Stimulated activated CD4-positive, alpha-beta T cell treated with anti-CD3 and anti-CD28 coated beads, TNF-alpha, amount 100 ng/mL, for 48 hours (primary cell): ENCODE measurements at places on chromosomes 12 and 14.
A peak's percentile ranks its signal among the peaks of the same experiment; 100 is the strongest.

- DNase-seq = no peak
These were observed 32.0 kb downstream of the NRXN3 start for GRCh38 chr14:78202163-78202562.

- DNase-seq = no peak
These were observed 30.1 kb downstream of the CDKL1 start for GRCh38 chr14:50366589-50366988.

GRCh38 chr14:106538201-106538600, 1011.8 kb downstream of the TMEM121 start:
- no peak for DNase-seq

DNA sequence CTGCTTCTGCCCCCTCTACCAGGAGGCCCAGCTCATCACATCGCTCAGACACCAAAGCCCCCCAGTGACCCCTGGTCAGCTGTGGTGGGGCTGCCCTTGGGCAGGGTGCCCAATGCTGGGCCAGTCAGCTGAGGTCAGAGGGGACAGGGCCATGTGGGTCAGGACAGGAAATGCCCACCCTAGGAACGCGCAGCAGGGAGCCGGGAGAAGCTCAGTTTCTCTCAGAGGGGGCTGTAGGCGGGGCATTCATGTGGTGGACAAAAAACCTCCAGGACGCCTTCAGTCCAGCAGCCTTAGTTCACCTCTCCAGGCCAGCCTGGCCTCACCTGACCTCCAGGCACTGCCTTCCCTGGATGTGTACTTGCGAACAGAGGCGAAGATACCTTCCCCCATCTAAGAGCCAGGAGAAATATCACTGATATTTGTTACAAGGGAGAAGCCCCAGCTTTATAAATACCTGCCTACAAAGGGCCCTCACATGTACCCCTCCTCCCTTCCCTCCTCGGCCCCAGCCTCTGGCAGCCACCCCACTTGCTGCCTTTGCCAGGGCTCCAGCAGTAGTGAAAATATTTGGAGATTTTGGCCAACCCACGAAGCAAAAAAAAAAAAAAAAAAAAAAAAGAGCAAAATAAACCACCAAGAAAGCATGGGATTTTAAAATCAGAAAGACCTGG, 41.9 kb upstream of the PLEKHG6 start:
- DNase-seq = no peak

- DNase-seq = no peak
These were observed 1.7 kb upstream of the CHPT1 start for GRCh38 chr12:101695706-101696105.

DNA sequence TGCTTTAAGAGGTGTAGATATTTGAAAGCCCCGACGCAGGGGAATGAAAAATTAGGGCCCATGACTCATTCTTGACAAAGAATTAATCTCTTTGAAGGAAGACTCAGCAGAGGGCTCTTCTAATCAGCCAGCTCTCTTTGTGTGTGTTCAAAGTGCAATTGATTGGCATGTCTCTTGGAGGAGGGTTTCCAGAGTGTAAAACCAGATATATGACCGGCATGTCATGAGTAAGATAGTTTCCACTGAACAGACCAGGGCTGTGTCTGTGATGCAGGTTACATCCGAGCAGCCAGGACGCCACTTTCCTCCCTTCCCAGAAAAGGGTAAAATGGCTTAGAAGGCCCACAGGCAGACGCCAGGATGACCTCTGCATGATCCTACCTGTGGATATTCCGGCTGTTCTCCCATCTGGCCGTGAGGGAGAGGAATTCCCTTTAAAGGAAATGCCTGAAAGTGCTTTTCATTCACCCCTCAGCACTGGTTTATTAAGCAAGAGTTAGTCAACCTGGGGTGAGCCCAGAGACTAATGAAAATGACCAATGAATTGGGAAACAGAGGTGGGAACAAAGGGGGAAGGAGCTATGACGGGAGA, 7.2 kb upstream of the KRT75 start:
- DNase-seq = no peak

- DNase-seq = no peak
These were observed 6.5 kb downstream of the NOC4L start for GRCh38 chr12:132150780-132151144.

GRCh38 chr12:96623656-96624217, 134.4 kb downstream of the CFAP54 start:
- no peak for DNase-seq

DNA sequence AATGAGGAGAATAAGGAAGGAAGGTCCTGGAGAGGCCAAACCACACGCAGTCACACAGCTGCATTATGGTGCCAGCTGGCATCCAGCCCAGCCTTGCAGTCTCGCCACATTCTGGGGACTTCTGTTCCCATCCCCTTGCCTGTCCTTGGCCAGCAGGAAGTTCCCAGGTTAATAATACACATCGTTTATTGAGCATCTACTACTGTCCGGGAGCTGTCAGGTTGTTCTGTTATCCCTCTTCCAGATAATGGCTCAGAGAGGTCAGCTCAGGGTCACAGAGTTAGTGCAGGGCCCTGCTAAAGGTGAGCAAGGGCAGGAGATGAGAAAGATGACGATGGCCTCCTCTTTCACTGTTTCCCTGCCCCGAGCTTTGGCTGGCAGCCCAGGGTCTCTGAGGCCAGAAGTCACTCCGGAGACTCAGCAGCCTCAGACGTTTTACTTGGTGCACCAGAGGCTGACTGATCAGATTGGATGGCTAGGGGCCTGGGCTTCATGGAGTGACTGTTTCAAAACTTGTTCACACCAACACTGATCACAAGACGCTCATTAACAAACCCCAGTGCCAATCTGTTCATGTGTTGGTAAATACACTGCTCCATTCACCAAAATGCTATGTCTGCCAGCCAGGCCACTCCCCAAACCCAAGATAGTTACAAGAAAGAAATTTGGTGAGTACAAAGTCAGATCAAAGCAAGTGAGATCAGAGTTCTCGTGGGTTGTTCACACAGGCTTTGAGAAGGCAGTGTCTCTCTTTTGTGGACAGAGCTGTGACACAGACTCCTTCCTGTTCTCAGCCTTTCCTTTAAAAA, 79.2 kb downstream of the B4GALNT3 start:
- no peak for DNase-seq

- DNase-seq = no peak
These were observed 5.2 kb downstream of the ENO2 start for GRCh38 chr12:6919588-6919987.

DNA sequence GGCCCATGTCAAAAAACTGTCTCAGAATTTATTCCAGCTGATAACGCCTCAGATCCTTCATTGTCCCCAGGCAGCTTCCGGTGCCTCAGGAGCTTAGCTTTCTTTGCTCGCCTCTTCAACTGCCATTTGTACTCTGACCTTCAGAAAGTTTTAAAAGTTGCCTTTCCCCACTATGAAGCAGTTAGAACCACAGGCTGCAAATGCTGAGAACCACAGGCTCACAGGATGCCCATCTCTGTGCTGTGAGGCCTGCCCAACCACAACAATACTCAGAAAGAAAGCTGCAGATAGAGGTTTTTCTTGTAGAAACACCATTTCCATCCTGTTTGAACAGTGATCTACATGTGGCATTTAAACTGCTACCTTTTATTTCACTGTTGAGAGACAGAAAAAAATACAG, 131.1 kb downstream of the PRKCH start:
- peak; percentile 44 for DNase-seq

GRCh38 chr12:116964054-116965050, 53.6 kb downstream of the FBXW8 start:
- DNase-seq = no peak

GRCh38 chr12:114733919-114734318, 49.9 kb upstream of the TBX3 start:
- no peak for DNase-seq

DNA sequence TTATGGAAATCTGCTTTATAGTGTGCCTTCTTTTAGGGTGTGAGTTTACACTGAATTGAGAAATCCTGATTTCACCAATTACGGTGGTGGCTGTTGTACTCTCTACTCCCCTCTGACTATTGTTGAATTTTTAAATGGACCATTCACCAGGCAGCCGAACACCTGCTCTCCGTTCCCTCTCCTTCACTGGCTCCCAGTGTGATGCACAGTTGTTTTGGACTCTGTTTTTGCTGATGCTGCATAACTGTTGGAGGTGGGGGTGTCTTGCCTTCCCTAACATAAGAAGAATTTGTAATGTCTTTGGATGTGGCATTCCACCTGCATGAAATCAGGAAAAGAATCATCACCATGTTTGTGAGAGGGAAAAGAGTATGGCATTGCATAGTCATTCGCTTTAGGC, 341.2 kb downstream of the SNAPC1 start:
- DNase-seq = no peak

DNA sequence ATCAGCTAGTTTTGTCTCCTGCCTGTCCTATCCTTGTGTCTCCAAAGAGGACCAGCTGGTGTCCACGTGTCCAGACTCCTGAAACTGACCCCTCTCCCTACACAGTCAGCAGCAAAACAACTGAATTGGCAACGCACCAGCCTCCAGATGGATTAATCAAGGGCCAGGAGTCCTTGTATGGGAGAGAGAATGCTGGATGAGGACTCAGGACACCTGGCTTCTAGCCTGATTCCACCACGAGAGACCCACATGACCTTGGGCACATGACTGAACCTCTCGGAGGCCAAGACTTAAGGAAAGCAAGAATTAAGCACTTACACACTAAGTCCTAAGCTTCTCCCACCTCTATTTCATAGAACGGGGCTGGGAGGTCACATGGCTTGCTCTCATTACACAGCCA, 60.4 kb upstream of the CMKLR1 start:
- DNase-seq = no peak

GRCh38 chr12:52903855-52904508, 894 bp downstream of the KRT8 start:
- DNase-seq = no peak

- DNase-seq = no peak
These were observed 19.1 kb downstream of the CAMKK2 start for GRCh38 chr12:121277374-121277759.

GRCh38 chr14:33709283-33709682, 241.6 kb downstream of the EGLN3 start:
- DNase-seq = no peak

- DNase-seq = no peak
These were observed 89.1 kb upstream of the CPSF6 start for GRCh38 chr12:69150083-69150795.

GRCh38 chr12:45343269-45344051, 127.6 kb downstream of the ANO6 start:
- DNase-seq = no peak

- DNase-seq = no peak
These were observed 97.5 kb downstream of the PPP2R5C start for GRCh38 chr14:101858791-101859537.

- no peak for DNase-seq
These were observed 113.0 kb downstream of the SEC23A start for GRCh38 chr14:38989922-38990546.

GRCh38 chr12:15811214-15812127, 22.3 kb upstream of the EPS8 start:
- DNase-seq = no peak

DNA sequence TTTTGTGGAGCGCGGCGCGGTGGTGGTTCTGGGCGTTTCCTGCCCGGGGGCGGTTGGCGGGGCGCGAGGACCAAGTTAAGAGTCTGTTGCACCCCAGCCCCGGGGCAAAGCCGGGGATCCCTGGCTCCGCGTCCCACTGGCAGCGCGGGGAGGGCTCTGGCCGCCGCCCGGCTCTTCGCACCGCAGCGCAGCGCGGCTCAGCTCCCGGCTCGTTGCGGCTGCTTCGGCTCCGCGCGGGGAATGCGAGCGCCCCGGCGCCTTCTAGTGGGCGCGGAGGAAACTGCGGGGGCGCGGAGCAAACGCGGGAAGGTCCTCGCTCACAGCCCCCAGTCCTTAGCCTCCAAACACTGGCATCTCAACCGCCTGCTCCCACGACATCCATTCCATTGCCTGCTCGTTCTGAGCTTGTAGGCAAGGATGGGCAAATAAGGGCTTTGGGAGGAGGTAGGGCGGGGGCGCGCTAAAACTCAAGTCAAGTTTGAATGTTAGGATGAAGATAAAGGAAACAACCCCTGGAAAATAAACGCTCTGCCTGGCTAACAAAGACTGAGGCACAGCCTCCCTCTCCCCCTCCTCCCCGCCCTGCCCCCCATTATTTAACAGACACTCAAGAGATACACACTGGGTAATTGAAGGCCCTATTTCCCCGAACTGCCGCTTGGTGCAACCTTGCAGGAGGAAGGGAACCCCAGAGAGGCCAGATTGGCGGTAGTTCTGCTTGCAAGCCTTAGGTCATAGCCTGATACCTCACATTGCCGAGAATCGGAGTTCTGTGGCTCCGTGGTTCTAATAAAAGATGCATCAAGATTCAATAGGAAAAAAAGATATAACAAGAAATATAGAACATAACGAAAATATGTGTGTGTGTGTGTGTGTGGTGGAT, at the start of gene B4GALNT1:
B4GALNT1 (minus strand) TSS at position 244 of the 883 bp plus-strand sequence. CDS start 1,069 bp downstream, outside the sequence.
- no peak for DNase-seq

DNA sequence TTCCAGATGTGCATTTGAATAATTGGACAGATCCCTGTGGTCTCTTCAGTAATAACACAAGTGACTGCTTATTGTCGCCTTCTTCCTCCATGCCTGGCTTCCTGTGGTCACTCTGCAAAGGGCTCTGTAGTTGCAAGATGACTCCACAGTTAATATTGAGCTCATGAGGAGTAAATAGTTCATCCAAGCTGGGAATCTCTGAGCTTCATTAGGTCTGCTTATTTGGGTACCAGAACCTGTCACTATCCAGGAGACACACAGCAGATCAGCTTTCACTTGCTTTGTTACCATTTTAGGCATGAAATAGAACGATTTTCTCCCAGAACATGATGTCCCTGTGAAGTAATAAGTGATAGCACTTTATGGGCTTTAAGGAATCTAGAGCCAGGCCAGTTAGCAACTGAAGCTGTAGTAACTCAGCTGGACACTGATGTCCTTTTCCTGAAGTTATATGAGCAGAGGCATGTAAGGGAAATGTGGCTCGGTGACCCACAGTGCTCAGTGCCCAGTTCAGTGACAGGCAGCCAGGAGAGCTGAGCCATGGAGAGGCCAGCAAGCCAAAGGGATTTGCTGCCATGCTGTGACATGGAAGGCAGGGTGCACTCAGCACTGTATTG, 50.1 kb downstream of the CRADD start:
- no peak for DNase-seq

DNA sequence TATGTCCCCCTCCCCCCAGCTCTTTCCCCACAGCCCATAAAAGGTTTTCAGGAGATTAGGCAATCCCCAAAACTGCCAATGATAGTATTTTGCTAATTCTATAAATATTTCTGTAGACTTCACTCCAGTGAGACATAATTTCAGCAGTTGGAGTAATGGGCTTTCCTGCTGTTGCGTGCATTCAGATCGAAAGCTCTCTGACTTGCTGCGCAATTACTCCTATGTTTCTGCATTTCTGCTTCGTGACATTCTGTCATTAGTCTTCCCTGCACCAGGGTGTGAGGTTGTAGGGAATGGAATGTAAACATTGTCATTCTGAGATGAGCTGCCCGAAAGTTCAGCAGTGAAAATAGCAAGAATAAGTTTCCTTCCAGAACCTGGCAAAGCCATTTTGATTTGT, 58.2 kb downstream of the SAMD4A start:
- no peak for DNase-seq

- DNase-seq = no peak
These were observed 35.1 kb upstream of the BATF start for GRCh38 chr14:75487155-75487671.

- no peak for DNase-seq
These were observed 40.2 kb upstream of the FBRSL1 start for GRCh38 chr12:132449565-132450417.

GRCh38 chr14:103296987-103297386, 37.0 kb upstream of the EIF5 start:
- no peak for DNase-seq

- DNase-seq = no peak
These were observed 130.4 kb downstream of the DAAM1 start for GRCh38 chr14:59318908-59319307.

- DNase-seq = no peak
These were observed 56.7 kb downstream of the C14orf132 start for GRCh38 chr14:96095581-96096476.
